ENCODE measurements at places on chromosomes 2 and 18.

GRCh38 chr2:85589982-85590791 lies 5.4 kb upstream of the RNF181 start:
- DNase-seq: peak; percentile 87

- peak; percentile 55 for DNase-seq
These were observed 1.1 kb downstream of the TTL start for GRCh38 chr2:112483042-112483473.

DNA sequence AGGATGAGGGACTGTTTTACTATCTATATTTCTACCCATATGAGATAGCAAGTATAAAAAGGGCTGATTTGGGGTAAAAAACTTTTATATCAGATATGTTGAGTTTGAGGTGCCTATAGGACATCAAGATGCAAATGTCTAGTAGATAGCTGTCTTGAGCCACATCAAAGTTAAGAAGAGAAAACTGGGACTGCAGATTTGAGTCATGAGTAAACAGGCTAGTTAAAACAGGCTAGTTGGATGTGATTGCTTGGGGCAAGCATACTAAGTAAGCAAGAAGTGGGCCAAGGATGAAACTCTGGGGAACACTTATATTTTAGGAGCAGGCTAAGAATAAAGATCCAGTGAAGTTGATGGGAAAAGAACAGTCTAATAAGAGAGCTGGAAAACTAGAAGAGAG lies 2.8 kb upstream of the SCRN3 start:
- no peak for DNase-seq

DNA sequence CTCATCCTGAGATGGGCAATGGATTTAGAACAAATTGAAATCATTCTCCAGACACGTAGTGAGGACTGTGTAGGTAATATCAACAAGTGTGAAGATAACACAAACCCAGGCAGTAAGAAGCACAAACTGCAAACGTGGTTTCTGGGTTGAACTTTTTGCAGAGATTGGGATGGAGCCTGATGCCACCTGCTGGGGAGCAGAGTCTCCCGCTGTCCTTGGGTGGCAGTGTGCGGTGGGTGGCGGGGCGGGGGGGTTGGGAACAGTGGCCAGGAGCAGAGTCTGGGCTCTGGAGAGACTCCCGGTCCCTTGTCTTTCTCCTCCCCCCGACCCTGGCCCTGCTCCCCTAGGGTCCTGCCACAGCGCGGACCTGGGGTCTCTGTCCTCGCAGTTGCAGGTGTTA lies 19.5 kb downstream of the TRAF3IP1 start:
- DNase-seq: no peak

DNA sequence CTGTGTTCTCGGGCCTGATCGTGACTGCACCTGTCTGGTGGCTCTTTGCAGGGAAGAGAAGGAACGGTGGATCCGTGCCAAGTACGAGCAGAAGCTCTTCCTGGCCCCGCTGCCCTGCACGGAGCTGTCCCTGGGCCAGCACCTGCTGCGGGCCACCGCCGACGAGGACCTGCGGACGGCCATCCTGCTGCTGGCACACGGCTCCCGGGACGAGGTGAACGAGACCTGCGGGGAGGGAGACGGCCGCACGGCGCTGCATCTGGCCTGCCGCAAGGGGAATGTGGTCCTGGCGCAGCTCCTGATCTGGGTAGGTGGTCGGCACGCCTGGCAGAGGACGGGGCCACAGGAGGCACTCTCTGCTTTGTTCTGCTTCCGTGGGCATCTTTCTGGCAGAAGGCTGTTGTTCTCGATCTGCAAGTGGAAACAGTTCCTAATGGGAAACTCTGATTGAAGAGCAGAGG lies 48.0 kb downstream of the GBX2 start:
- no peak for DNase-seq

DNA sequence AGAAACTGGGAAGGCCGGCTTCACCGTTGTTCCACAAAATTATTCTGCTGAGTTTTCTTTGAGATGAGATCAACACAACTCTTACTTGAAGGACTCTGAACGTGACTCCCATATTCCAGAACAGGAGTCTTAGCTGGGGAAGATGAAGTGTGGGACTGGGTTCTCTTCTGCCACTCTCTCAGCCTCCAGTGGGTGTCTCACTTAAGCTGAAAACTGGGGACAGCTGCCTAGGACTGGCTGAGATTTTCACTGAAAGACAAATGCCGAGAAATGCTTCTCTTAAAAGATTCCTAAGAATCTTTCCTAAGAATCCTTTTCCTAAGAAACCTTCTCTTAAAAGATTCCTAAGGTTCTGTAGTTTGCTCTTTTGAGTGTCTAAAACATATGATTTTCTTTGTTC lies 156.6 kb upstream of the LHCGR start:
- DNase-seq: no peak

DNA sequence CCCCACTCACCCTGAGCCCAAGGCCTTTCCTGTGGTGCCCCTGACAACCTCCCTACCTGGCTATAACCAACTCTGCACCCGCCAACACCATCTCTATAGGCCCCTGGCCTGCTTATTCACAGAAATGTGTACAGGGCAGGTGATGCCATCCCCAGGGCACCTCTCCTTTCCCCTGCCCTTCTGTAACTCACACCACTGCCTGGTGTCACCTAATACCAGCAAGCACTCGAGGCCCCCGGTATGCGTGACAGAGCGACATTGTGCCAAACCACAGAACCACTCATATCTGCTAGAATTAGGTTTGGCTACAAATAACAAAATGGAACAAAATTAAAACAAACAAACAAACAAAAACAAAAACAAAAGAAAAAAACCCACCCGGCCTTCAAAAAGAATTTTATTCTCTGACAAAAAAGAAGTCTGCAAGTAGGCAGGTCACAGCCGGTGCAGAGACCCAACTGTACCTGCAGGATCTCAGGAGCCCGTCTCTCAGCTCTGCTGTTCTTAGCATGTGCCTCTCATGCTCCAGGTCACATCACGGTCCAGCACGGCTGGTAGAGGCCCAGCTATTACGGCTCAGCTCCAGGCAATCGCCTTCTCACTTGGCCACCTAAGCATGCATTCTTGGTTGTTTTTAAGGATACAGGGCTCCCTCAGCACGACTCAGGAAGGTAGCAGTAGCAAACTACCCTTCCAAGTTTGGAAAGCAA lies 51.4 kb downstream of the FAM178B start:
- DNase-seq: no peak

- no peak for DNase-seq
These were observed 112.9 kb upstream of the ZEB2 start for GRCh38 chr2:144632809-144633208.

DNA sequence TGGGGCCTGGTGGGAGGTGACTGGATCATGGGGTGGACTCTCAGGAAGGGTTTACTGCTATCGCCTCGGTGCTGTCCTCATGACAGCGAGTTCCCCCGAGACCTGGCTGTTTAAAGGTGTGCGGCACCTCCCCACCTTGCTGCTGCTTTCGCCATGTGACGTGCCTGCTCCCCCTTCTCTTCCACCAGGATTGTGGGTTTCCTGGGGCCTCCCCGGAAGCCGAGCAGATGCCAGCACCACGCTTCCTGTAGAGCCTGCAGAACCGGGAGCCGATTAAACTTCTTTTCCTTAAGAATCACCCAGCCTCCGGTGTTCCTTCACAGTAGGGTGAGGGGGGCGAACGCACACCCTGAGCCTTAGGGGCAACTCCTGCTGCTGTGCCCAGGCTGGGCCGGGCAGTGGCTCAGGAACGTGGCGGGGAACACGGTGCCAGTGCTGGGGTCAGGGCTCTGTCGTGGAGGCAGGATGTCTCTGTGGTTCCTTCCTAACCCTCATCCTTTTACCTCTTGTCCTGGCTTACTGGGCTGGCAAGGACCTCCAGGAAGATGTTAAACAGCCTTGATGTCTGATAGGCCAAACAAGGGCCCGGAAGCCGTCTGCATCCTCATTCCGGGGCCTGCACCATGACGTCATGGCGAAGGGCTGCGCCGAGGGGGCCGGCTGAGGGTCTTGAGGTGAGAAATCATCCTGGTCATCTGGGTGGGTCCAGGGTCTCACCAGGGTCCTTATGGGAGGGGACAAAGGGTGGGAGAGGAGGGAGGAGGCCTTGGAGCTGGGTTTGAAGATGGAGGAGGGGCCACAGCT lies 12.7 kb downstream of the NEU4 start:
- DNase-seq: no peak

DNA sequence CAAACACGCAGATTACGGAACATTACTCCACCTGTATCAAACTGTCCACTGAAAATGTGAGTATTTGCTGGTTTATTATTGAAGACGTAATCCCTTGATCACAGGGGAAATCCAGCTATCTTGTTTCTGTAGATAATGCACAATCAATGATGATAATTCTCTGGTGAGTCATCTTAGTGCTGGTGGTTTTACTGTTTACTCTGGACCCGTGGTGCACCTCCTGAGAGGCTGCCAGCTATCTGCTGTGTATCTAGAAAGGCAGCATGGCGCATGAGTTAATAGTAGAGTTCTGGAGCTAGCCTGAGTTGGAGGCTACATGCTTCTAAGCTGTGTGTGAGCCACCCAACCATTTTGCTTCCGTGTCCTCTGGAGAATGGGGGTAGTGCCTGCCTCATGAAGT lies 6.5 kb downstream of the NCAPH start:
- DNase-seq: peak; percentile 95

GRCh38 chr18:63700501-63700900 lies 2.3 kb upstream of the SERPINB11 start:
- DNase-seq: no peak

DNA sequence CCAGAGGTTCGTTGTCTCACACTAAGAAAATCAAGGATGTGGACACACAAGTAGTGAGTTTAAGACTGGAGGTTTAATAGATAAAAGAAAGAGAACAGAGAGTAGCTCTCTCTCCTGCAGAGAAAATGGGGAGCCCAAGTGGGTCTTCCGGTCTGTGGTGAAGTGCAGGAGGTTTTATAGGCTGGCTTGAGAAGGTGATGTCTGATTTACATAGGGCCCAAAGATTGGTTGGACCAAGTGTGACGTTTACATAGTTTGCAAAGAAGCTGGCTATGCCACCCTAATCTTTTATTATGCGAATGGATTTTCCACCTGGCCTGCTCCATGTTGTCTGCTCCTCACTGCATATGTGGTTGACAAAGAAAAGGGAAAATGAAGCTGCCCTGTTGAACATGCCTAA lies 430.4 kb upstream of the TRIB2 start:
- no peak for DNase-seq

- DNase-seq: peak; percentile 86
These were observed 4.9 kb upstream of the COL3A1 start for GRCh38 chr2:188969236-188969635.

DNA sequence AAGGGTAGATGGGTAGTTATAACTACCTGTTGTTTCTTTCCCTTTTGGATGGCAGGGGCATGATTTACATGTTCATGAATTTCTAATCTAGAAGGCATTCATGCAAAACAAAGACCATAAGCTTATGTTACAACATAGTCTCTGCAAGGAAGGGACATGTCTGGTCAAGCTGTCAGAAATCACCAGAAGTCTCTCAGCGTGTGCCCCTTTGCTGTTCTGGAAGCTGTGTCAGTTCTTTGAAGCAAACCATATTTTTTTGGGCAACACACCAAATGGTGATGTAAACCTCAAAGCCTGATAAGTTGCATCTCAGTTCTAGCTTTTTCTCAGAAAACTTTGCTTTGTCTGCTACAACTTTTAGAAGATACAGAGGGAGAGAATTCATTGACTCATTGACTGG lies 173.5 kb upstream of the CTAGE1 start:
- DNase-seq: no peak

GRCh38 chr2:121501031-121501430 lies 29.6 kb upstream of the RNU4ATAC start:
- no peak for DNase-seq

GRCh38 chr18:71625556-71626090 lies 918.5 kb downstream of the CBLN2 start:
- DNase-seq: no peak

DNA sequence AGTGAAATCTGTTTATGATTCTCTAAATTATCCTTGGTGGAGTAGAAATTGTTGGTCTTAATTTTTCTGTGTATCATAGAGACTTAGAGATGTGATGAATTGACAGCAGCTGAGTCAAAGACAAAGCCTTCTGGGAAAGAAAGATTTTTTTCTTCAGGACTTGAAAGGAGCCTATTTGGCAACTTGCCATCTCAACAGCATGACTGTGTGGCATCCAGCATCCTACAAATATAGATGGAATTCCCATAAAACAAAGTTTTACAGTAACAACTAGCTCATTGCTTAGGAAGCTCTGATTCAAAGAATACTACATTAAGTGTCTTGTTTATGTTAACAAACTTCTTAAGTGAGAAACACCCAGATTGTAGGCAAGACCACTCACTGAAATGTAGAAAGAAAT lies 79.2 kb upstream of the SETBP1 start:
- DNase-seq: peak; percentile 67

DNA sequence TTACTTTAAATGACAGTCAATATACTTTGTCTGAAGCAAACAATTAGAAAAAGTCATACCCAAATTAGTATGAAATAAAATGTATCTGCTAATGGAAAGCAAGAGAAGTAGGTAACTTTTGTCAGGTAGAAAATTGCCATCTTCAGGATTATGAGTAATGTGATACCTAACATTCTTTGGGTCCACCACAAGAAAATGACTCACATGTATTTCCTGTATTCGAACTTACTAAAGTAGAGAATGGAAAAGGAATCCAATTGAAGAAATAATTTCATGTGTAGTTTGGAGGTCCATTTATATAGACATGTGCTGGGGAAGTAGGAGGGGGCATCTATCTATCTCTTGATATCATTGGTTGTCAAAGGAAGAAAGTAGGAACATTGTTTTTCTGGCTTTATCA lies 636.2 kb upstream of the CHAC2 start:
- peak; percentile 49 for DNase-seq

DNA sequence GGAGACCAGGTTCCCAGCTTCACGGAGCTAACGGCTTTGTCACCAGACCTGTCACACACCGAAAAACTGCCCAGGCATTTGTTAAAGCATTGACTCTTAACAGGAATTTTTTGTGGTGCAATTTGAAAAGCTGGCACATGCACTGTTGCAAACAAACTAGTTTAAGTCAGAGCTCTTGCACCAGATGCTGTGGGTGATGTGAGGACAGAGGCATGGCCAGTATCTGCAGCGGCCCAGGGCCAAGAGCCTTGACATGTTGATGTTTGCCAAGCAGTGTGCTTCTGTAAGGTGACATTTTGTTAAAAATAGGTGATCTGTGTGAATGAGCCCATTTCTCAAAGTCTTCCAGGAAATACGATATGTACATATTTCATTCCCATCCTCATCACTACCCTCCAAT lies 142.5 kb downstream of the MTCL1 start:
- DNase-seq: no peak

GRCh38 chr2:217555081-217555876 lies 447.5 kb downstream of the TNS1 start:
- no peak for DNase-seq
